ENCODE measurements at places on chromosomes 6 and 20.

GRCh38 chr6:43306086-43306485 lies 2.5 kb downstream of the CRIP3 start:
- no peak for DNase-seq

GRCh38 chr6:109879521-109879920 lies 98.6 kb upstream of the GPR6 start:
- no peak for DNase-seq

DNA sequence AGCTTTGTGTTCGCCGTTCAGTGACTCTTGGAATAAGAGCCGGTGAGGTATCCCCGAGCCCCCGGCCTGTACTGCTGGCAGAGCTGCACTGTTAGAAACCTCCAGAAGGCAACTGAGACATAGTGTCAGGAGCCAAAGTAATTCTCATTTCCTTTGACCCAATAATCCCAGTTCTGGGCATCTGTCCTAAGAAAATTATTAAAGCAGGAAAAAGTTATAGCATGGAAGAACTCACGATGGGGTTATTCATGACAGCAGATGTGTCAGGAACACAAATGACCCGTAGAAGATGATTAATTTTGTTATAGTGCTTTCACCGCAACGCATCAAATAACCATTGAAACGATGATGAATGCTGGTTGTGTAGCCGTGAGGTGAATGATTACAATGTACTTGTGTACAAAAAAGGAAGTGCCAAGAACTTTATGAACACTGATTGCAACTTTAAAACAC lies 20.3 kb downstream of the CYP21A2 start:
- DNase-seq, result no peak

GRCh38 chr6:39653612-39654011 lies 71.6 kb downstream of the KIF6 start:
- no peak for DNase-seq

DNA sequence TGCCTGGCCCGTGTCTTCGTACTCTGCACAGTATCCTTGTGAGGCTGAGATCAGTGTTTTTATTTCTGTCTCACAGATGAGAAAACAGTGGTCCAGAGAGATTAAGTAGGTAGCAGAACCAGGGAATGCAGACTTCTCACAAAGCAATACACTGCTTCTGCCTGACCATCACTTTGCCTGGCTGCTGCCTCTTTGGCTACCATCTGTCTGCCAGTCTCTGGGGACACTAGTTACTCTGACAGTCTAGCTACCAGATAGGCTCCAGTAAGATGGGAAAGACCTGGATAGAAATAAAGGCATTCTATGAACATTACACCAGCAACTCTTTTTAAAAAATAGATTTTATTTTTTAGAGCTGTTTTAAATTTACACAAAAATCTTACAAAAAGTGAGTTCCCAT lies 96.9 kb downstream of the PHACTR3 start:
- DNase-seq, result no peak

DNA sequence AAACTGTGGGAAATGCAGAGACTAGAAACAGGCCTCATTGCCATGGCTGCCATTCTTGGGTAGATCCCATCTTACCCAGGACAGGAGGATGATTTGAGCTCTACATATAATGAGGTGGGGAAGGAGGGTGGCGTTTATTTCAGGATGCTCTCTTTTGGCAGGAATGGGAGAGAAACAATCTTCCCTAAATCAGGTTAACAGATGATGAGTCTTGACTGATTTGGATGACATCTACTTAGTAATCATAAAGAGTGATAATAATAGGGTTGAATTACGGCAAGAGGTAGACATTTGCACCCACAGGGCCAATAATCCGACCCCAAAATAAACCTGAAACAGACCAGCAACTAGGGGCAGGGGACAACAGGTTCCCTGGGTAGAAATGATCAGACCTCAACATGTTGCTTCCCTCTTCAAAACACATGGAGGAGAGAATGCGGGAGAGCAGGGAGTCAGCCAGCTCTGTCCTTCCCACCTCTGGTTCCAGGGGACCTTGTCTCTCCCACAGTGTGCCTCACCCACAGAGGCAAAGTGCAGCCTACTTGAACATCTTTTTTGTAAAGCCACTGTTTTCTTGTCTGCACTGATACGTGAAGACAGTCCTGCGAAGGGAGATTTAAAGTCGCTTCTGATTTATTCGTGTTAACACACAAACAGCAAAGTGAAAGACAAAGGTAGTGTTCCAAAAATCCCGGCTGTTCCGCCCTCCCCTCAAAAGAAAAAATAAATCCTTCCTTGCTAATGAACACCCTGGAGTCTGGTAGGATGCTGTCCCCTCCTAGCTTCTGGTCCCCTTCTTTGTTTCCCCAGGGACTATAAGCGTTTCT lies 3.9 kb downstream of the FOXQ1 start:
- DNase-seq, result no peak

GRCh38 chr6:38264605-38265004 lies 375.1 kb downstream of the BTBD9 start:
- DNase-seq, result no peak

DNA sequence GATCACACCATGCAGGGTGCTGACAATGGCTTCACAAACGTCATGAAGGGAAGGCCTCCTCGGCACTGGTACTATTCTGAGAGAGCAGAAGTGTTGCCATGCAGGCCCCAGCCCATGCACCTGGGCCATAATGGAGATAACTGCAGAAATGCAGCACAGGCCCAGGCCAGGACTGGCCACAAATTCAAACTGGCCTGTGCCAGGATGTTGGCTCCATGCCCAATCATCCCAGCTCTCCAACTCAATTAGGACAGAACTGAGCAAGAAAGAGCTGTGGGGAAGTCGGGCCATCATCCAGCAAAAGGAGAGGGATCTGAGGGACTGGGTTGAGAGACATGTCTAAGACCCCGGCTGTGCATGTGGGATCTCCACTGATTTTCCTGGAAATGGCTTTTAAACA lies 48.9 kb upstream of the SYNDIG1 start:
- no peak for DNase-seq

DNA sequence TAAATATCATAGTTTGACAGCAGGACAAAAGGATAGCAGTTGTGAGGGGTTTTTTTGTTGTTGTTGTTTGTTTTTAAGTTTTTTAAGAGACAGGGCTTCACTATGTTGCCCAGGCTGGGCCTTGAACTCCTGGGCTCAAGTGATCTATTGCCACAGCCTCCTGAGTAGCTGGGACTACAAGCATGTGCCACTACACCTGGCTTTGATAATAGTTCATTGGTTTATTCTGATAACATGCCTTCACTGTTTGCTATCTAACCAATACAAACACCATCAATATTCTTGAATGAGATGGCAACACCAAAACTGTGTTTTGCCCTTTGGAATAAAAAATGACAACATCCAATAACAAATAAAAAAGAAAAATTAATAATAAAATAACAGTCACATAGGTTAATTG lies 41.2 kb downstream of the FAM184A start:
- no peak for DNase-seq

- peak; percentile 20 for DNase-seq
Measured at GRCh38 chr20:21796059-21796458, 90.6 kb downstream of the PAX1 start.

DNA sequence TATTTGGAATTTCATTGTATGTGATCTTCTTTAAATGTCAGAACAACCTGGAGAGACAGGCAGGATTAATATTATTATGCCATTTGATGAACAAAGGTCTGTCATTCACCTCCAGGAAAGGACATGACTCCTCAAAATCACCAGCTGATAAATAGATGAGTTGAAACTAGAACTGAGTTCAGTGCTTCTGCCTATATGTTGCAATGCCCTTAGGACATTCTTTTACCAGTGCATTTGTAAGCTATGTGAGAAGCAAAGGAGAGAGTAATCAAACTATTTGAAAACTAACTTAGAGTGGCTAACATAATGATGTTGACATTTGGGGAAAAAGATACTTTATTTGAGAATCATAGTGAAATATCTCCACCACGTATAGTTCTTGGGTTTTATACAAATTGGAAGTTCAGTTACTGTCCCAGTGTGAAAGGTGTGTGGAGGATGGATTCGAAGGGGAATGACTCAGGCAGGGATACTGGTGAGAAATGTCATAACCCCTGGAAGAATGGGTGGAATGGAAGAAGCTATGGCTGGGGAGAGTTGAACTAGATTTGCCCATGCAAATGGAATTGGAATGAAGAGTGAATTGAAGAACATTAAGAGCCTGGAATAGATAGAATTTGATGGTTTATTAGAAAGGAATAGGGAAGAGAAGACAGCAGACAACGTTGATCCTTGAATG lies 21.5 kb downstream of the PKIB start:
- no peak for DNase-seq

GRCh38 chr20:24948939-24949679 lies at the start of gene CST7:
Gene CST7 (plus strand): TSS chr20:24949269. CDS start chr20:24949506, 237 bp downstream.
- no peak for DNase-seq

- no peak for DNase-seq
Measured at GRCh38 chr20:59616306-59616705, 12.0 kb downstream of the PHACTR3 start.

GRCh38 chr6:3895312-3895653 lies 46.1 kb downstream of the FAM50B start:
- no peak for DNase-seq

- peak; percentile 45 for DNase-seq
Measured at GRCh38 chr6:111709615-111710398, 104.1 kb upstream of the TRAF3IP2 start.

DNA sequence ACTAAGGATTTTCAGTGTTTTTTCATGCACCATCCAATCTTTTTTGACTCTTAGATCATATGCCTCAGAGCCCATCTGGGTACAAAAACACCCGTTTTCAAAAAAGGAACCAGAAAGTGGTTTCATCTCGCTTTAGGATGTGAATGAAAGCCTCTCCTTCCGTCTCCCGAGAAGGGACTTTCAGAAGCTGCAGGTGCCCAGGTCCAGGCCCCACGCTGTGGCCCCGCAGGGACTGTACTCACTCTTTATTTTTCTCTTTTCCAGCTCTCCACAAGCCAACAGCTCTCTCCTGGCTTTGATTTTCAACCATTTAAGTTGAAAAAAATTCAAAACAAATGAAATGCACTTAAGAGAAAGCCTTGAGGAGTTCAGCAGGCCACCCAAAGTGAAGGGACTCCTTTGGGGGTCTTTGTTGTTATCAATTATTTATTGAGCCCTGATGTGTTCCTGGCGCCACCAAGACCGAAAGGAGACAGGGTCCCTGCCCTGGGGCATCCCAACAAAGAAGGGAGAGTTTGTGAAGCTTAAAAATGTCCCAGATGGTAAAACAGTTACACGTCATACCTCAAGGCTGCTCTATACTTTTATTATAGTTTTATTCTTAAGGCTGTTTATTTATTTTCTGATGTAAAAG lies 467.3 kb downstream of the PREX1 start:
- DNase-seq, result peak; percentile 59

- DNase-seq, result no peak
Measured at GRCh38 chr6:43478008-43478372, 620 bp downstream of the TJAP1 start.

DNA sequence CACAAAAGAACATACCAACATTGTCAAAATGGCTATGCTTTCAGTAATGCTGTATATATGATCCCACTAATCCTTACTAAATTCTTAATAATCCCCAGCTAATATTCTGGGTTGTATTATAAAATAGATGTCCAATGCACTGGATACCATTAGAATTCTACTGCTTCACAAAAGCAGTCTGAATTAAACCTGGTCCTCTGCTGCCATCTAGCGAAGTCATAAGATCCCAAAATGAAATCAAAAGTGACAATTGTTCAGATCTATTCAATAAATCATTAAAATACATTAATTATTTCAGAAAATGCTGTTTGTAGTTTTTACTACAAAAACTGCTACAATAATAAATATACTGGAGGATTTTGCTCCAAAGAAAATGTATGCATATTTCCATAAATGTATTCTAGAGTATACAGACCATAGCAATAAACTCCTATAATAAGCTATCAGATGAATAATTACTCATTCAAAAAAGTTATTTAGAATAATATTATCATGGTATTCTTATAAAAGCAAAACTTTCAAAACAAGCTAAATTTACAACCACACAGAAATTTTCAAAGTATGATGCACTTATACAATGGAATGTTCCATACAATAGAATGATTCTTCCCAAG lies 92.6 kb downstream of the RNGTT start:
- peak; percentile 47 for DNase-seq

DNA sequence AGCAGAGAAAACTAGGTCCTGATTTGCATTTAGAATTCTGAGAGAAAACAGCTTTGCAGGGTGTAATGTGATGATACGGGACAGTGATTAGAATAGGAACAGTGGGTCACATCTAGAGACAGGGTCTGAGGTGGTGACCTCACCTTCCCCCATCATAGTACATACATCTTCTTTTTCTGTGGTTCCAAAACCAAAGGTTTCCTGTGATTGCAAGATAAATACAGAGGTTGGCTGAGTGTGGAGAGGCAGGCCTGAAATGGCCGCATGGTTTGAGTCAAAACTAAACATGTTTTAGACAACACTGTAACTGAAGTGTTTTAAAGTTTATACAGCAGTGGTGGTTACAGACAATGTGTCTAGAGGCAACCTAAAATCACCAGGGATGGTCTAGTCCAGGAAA lies 10.4 kb upstream of the NT5DC1 start:
- no peak for DNase-seq

GRCh38 chr6:23608931-23609435 lies 517.0 kb upstream of the NRSN1 start:
- no peak for DNase-seq

GRCh38 chr6:21800948-21801438 lies 207.4 kb downstream of the SOX4 start:
- no peak for DNase-seq

DNA sequence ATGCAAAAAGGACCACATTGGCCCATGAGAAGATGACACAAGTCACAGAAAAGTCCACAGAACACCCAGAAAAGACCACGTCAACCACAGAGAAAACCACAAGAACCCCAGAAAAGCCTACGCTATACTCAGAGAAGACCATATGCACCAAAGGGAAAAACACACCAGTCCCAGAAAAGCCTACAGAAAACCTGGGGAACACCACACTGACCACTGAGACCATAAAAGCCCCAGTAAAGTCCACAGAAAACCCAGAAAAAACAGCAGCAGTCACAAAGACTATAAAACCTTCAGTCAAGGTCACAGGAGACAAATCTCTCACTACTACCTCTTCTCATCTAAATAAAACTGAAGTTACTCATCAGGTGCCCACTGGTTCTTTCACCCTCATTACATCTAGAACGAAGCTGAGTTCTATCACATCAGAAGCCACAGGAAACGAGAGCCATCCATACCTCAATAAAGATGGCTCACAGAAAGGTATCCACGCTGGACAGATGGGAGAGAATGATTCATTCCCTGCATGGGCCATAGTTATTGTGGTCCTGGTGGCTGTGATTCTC lies 11.2 kb downstream of the MUCL3 start:
- DNase-seq, result no peak

GRCh38 chr20:45111799-45112471 lies 3.0 kb downstream of the WFDC5 start:
- peak; percentile 26 for DNase-seq

- DNase-seq, result no peak
Measured at GRCh38 chr6:151512481-151512880, 18.7 kb downstream of the CCDC170 start.

GRCh38 chr20:1741309-1742048 lies 83.9 kb upstream of the SIRPG start:
- peak; percentile 10 for DNase-seq

- DNase-seq, result no peak
Measured at GRCh38 chr6:168626046-168626602, 185.1 kb downstream of the SMOC2 start.
